ENCODE measurements at places on chromosomes 1 and 21.

DNA sequence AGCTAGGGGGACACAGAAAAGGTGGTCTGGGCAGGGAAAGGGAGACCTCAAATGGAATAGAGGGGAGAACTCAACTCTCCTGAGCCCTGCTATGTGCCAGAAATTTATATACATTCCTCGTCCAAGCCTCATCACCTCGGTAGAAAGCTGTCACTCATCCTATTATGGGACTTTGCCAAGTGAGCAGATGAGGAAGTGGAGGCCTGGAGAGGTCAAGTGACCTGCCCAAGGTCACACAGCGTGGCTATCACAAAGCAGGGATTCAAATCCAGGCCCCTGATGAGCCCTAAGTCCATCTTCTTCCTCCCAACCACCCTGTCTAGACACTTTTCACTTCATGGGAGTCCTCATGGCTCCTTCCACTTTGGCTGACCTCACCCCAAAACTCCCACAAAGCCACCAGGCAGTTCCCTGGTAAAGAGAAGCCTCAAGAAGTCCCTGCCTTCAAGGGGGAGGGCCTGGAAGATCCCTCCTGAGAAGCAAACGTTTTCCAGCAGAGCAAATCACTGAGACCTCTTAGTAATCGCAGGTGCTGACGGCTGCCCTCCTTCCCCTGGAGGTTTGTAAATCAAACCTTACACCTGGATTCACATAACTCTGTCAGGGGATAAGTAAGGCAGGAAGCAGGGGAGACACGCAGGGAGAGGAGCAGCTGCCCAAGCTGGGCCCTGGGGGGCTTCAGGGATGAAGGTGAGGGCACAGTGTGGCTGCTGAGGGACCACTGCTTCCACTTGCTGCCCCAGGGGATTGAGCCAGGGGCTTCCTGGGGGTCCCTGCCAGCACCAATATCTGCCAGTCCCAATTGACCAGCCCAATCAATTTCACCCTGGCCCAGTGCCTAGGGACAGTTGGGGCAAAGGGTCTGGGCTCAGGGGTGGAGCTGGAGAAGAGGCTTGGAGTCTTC, 351.2 kb downstream of the MATN1 start:
- no peak for DNase-seq

- DNase-seq: no peak
Measured at GRCh38 chr1:108140936-108141335, 59.2 kb downstream of the SLC25A24 start.

GRCh38 chr1:203180611-203181330, 5.1 kb upstream of the MYBPH start:
- DNase-seq: no peak

GRCh38 chr21:38417726-38418125, 80.6 kb downstream of the ERG start:
- DNase-seq: no peak

DNA sequence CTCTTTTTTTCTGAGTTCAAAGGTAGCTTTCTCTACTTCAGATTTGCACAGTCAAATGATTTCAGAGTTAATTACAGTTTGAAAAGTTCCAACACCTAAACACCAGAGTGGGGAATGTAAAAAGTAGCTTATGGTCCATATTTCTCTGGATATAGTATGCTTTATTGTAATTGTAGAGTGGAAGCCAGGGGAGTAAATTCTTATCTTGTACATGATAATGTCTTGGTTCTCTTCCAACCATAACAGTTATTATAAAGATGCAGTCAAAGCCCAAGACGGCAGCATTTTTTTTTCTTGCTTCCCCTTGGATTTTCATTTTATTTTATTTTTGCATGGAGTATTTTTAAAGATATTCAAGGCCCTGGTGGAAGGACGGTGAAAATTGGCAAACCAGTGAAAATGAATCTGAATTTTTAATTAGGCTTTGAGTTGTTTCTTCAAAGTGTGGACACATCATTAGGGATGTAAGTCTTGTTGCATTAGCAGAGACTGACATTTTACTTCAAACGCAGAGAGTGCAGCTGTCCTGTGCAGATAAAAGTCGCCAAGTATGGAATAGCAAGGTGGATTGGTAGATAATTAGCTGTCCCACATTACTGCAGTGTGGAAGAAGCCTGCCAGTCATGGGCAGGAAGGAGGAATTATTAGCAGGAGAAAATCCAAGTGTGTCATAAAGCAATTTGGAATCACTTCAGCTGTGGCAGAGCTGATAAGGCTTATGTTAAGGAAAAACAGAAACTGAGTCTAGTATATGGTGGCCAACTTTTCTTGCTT, 11.3 kb downstream of the CACHD1 start:
- DNase-seq: no peak

- DNase-seq: no peak
Measured at GRCh38 chr1:51518586-51519047, 449 bp downstream of the EPS15 start.

DNA sequence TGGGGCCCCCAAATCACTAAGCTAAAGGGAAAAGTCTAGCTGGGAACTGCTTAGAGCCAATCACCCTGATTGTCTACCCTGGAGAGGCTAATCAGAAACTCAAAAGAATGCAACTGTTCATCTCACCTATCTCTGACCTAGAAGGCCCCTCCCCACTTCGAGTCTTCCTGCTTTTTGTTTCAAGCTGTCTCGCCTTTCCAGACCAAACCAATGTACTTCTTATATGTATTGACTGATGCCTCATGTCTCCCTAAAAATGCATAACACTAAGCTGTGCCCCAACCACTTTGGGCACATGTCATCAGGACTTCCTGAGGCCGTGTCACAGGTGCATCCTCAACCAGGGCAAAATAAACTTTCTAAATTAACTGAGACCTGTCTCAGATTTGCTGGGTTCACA, 209.5 kb downstream of the APP start:
- DNase-seq: no peak

- DNase-seq: no peak
Measured at GRCh38 chr1:177824508-177824982, 145.3 kb downstream of the SEC16B start.

- DNase-seq: no peak
Measured at GRCh38 chr1:4172644-4173599, 272.9 kb upstream of the C1orf174 start.

DNA sequence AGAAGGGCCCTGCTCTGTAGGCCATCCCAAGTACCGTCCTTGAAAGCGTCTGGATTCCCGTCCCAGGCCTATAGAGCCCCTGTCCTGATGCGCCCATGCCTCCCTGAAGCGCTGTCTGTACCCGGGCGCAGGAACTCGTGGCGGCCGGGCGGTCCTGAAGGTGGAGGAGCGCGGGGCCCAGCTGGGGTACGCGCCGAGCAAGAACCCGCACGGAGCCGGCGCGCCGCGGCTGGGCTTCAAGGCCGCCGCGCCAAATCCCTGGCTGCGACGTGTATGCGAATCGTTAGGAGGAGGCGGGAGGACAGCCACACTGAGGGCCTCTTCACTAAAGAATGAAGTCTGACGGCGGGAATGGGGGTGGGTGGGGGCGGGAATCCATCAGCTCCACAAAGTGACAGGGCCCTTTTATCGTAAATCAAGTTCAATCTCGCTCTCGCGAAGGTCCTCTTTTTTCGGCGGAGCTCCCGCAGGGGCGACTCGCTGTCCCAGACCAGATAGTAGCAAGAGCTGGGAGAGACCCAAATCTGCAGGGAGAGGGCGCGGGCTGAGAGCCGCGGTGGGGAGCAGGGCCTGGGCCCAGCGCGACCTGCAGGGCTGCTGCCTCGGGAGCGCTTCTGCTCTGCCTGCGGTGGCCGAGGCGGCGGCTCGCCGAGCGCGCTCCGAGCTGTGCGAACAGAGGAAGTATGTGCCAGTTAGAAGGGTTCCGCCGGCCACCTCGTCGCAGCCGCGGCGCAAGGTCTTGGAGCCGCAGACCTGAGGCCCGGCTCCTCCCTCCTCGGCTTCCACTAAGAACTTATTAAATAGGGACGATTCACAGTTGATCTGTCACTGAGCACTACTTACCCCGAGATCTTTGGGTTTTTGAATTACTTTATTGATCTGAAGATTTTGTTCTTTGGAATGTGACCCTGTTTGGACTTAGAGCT, 10.4 kb downstream of the BARHL2 start:
- DNase-seq: no peak

- DNase-seq: no peak
Measured at GRCh38 chr21:46113497-46114176, 15.7 kb downstream of the COL6A2 start.

DNA sequence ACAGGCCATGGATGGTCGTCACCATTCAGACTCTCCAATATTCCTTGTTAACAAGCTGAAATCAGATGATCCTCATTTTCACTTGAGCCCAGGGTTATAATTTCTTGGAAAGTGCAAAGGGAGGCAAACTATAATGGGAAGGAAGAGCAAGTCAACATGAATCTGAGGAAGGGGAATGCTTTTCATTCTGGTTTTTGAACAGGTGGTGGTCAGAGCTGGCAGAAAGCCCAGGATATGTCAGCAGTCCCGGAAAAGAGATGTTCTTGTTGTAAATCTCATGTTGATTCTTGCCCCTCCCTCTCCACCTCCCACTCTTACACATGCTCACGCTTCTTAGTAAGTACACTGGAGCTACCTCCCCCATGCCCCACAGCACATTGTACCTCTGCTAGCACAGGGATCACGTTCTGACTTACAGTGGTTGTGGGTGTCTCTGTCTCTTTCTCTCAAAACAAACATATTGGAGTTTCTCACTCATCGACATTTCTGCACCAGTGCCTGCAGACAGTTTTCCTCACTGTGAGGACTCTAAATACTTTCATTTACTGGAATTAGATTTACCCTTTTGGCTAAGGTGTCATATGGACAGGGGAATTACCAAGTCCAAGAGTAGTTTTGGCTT, 77.6 kb downstream of the XCL2 start:
- DNase-seq: no peak

DNA sequence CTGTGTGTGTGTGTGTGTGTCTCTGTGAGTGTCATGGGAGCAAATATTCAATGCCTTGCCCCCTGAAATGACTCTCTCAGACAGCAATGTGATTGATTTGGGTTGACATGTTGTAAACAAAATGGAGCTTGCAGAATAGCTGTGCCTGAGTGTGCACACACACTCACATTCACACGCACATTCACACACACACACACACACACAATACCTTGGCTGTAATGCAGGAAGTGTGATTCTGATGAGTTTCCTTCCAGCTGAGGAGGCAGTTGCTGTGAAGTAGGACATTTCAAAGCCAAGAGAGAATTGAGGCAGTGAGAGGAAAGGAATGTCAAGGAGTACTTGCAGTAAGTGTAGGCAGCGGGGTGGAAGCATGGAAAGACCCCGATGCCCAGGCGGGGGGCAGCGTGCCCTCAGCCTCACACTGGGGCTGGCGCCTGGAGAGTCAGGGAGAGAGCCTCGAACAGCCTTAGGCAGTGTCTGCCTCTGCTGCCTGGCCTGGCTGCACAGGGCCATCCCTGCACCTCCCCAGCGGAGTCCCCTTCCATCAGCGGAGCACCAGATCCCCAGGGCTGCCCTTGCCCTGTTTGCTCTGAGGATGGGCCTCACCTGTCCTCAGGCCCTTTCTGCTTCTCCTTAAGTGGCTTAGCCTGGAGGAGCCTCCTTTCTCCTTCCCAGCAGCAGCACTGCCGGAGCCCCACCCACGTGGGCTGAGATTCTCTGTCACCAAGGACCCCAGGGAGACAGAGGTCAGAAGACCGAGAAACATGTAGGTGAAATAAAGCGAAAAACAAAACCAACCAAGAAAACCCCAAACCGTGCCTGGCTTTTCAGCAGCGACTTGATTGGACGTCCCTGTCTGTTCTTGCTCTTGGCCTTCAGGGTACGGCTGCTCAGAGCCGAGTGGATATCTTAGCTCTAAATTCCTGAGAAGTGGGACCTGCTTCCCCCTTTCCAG, 9.2 kb downstream of the VASH2 start:
- no peak for DNase-seq

DNA sequence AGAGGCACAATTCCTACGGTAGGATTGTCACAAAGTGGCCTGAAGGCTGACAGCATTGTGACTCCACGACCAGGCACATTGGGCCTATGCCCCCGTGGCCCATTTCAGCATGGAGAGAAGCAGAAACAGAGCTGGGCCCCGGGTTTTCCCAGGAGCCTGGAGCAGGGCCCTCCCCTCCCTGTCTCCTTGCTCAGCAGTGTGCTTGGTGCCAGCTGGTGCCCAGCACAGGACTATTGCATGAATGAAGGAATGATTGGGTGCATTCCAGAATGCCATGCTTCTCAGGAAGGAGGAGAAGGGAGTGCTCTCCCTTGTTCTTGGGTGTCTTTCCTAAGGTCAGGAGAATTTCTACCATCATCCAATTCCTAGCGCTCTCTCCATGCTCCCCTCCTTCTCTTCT, 33.7 kb downstream of the IER5 start:
- DNase-seq: no peak

DNA sequence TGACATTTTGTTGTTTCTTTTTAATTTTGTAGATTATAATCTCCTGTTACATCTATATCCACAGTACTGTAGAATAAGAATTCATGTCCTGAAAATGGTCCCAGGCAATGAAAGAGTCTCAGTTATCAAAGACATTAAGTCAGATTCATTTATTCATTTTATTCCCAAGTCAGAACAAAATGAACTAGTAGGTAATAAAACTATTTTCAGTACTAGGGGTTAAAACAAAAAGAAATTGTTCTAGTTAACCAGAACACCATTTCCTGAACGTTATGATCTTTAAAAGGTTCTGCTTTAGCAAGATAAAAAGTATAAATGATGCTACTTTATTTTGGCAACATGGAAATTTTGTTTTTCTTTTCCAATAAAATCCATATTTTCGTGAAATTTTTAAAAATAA, 6.8 kb upstream of the DYNLT5 start:
- no peak for DNase-seq

GRCh38 chr21:44405091-44405947, 50.0 kb upstream of the LRRC3 start:
- DNase-seq: no peak

DNA sequence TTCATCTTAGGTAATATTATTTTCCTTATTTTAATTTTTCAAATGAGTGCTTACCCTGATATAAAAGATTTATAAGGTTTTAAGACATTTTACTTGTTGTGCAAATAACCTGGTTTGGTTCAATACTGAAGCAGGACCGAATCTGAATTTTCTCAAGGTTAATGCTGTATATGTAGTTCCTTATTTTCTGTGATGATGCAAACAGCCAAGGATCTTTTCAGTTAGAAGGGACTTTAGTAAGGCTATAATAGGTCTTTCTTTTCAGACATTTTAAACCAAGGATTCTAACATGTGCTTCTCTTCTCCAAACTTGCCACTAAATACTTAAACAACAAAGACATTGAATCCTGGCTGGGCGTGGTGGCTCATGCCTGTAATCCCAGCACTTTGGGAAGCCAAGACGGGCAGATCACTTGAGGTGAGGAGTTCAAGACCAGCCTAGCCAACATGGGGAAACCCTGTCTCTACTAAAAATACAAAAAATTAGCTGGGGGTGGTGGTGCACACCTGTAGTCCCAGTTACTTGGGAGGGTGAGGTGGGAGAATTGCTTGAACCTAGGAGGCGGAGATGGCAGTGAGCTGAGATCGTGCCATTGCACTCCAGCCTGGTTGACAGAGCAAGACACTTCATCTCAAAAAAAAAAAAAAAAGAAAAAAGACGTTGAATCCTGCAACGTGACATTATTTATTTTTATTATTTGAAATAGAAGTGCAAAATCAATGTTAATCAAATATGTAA, 3.2 kb upstream of the ARPC5 start:
- no peak for DNase-seq

- no peak for DNase-seq
Measured at GRCh38 chr1:118986555-118987467, 1.3 kb downstream of the TBX15 start.

Measured in stimulated activated CD4-positive, alpha-beta T cell treated with anti-CD3 and anti-CD28 coated beads, Interleukin-1b, Interleukin-23, amount 100 ng/mL, for 1 hour (primary cell).